ENCODE measurements at places on chromosomes 12 and 14.

- no peak for DNase-seq
Measured at GRCh38 chr14:104101086-104101621, 15.7 kb downstream of the ASPG start.

DNA sequence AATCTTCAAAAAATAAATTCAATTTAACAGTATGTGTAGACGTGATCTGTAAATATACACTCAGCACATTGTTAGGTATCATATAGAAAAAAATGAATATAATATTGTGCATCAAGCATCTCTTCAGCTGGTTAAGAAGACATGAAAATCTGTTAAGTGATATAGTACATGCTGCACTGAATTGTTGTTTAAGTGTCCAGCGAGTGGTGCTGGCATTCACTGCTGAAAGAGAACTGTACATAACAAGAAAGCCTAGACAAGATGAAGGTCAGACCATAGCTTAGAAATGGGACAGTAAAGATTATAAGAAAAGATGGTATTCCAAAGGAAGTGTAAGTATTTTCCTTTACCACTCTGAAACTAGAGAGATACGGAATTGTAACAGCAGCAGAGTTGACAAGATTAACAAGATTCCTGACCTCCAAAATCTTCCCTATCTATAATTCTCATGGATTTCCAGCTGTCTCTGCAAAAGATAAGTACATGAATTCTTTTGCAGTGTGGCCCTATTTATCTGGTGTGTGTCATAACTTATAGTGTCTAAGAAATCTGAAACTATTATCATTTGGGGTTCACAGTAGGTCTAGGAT lies 198.6 kb downstream of the FLRT2 start:
- DNase-seq = no peak

DNA sequence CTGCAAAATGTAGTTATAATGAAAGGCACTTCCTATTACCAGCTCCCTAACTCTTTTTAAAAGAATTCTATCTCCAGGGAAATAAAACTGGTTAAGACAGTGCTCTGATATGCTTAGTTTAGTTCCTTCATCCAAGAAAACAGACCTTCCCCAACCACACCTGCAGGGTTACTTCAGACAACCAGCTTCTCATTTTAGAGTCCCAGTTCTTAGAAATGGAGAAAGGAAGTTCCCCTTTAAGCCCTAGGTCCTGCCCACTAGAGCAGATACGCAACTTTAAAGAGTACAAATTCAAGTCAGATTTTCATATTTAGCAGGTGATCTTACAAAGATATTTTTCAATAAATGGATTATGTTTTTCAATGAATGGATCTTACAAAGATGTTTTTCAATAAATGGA lies 4.4 kb upstream of the WSB2 start:
- DNase-seq = no peak

DNA sequence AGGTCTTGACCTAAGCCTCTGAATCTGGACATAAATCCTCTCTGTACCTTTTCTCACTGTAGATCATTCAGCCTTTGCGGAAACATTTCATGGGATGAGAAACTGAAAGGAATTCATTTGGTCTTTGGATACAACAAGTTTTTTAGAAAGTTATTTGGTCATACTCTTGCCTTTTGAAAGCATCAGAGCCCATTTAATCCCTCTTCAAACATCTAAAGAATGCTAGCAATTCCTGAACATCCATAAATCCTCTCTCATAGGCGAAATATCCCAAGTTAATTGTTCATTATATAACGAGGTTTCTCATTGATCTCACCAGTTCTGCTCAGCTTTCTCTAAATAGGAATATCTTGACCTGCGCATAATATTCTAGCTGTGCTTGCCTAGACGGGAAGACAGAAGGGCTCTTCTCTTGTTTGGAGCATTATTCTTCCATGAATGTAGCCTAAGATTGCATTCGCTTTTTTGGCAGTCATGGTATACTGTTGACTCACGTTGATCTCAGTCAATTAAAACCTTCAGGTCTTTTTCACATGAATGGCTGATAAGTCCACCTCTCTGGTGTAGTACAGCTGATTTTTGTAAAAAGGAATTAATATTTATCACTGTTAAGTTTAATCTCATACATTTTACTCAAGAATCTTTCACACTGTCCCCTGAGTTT lies 24.1 kb downstream of the NTN4 start:
- DNase-seq = peak; percentile 21
